Effector CD8-positive, alpha-beta T cell (primary cell): ENCODE measurements at places on chromosomes 11 and 22.
A peak's percentile ranks its signal among the peaks of the same experiment; 100 is the strongest.

DNA sequence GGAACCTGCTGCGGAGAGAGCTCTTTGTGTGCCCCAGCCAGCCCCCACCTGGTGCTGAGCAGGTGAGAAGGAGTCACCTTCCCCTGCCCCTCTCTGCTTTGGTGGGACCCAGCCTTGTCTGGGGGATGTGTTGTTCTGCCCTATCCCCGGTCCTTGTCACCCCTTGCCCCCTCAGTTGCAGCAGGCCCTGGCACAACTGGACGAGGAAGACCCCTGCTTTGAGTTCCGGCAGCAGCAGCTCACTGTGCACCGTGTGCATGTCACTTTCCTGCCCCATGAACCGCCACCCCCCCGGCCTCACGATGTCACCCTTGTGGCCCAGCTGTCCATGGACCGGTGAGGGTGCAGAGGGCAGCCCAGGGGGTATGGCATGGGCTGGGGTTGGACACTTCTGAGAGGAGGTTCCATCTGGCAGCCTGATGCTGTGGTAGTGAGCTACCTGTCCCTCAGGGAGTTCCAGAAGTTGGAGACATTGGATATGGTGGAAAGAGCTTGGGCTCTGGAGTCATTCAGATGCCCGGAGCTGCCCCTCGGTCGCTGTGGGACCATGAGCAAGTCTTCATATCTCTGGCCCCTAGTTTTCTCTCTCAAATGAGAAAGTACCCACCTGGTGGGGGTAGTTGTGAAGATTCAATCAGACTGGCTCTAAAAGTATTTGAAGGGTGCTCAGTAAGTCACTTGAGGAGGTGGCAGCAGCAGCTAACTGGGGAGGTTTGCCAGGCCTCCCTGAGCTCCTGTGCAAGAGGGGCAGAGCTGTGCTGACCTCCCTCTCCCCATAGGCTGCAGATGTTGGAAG lies 4.3 kb downstream of the LARGE2 start:
- no peak for DNase-seq

- DNase-seq = no peak
These were observed 60.9 kb upstream of the NECTIN1 start for GRCh38 chr11:119789766-119790407.

DNA sequence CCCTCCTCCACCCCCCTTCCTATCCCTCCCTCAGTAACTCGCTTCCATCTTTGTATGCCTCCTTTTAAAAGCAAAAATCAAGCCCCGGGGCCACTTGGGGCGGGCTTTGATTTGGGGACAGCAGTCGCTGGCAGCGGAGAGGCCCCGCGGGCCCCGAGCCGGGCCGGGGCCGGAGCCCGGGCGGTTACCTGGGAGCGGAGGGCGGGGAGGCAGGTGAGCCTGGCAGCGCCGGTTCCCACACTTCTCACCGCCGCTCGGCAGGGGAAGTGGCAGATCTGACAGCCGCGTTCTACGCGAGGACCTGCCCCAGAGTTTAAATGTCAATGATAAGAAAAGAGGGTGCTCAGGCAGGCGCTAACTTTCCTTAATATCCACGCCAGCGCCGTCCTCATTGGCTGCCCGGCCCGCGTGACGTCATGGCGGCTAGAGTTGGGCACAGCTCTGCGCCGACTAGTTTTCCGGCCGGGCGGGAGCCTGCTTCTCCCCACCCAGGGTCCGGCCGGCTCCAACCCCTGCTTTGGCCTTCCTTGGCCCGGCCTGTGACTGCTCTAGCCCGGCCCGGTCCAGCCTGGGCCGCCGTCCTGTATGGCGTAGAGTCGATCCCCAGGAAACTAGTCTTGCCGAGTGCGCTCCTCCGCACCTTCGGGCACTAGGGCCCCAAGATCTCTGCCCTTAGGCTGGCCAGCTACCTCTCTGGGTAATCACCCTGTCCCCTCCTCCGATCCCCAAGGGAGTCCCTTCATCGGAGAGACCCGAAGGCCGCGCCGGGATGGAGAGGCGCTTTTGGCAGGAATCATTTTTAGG lies 6.7 kb upstream of the PAX6 start:
- no peak for DNase-seq

DNA sequence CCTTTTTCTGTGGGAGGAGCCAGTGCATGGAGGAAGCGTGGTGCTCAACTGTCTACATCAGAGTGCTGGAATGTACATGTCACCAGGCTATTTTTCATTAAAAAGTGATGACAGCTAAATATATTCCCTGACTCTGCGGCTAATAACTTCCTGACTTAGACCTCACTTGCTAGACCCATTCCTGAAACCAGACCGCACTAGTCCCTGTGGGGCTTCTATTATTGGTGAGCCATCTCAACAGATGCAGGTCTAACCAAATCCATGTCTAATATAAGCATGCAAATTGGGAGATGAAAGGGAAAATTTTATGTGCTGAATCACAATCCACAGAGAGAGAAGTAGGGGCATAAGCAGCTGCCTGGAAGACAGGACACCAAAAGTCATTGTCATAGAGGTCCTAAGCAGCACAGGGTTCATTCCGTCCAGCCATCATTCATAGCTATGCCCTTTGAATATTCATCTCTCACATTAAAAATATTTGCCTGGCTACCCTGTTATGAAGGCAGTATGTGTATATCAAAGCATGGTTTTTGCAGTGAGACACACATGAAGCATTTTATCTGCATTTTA lies 110.9 kb upstream of the BLID start:
- DNase-seq = no peak

GRCh38 chr22:44855855-44856254 lies 103.5 kb downstream of the ARHGAP8 start:
- DNase-seq = no peak

DNA sequence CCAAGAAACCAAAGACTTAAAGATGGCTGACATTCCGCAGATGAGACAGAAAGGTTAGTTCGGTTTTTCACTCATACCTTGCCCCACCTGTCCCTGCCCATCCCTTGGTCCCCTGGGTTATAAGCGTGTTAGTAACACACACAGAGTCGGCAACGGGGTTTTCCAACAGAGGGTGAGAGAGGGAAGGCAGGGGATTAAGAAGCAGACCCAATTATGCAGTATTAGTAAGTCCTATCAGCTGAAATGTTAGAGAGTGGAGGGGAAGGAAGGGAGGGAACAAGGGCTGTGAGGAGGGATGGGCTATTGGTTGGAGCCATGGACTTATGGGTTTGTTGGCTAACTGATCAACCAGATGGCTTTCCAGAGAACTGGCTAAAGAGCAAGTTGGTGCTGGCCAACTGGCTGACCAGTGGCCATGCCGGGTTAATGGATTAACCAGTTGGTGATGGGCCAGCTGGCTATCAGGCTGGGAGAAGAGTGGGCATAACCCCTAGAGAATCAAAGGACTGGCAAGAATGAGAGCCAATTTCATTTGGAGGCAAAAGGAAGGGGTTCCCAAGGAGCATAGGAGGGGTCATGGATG lies 45.5 kb downstream of the NRXN2 start:
- DNase-seq = no peak

DNA sequence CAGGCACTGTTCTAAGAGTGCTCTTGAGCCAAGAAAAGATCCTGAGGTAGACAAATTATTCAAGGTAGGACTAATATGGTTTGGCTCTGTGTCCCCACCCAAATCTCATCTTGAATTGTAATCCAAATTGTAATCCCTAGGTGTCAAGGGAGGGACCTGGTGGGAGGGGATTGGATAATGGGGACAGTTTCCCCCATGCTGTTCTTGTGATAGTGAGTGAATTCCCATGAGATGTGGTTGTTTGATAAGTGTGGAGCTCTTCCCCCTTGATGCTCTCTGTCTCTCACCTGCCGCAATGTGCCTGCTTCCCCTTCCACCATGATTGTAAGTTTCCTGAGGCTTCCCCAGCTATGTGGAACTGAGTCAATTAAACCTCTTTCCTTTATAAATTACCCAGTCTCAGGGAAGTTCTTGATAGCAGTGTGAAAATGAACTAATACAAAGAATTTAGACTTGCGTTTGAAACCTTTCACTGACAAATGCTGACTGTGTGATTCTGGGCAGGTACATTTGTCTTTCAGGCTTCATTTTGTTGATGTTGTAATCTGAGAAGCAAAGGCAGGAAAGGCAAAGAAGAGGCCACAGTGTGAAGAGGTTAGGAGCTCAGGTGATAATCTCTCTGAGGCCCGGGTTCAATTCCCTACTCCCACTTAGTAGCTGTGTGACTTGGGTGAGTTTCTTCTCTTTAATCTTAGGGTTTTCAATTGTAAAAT lies 115.8 kb upstream of the PAX6 start:
- no peak for DNase-seq

DNA sequence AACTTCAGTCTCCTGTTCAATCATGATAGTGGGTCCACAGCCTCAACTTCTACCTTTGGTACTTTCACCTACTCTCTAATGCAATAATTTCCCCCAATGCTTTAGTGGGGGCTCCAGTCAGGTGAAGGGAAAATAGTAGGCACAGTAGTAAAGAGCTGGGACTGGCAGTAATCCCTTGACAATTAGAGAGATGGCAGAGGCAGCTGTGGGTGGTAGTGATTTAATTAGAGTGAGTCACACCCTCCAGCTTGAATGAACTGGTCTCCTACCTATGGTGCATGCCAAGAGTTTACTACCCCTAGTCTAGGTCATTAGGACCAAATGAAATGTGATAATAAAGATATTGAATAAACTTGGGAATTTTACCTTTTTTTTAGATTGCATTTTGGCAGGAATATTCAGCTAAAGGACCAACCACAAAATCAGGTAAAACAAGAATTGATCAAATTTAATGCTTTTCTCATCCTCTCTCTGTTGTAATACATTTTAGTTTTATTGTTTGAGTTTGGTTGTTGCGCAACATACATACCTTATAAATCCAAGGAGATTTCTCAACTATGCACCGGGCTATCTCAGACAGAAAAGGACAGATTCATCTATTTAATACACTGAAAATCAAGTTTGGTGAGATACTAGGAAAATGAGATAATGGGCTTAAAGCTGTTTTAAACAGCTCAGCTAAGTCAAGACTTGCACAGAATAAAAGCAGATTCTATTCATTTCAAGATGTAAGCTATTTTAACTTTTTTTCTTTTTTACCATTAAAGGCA lies 9.0 kb downstream of the PRRG4 start:
- DNase-seq = no peak

GRCh38 chr11:36278531-36279282 lies 10.5 kb downstream of the COMMD9 start:
- DNase-seq = no peak

DNA sequence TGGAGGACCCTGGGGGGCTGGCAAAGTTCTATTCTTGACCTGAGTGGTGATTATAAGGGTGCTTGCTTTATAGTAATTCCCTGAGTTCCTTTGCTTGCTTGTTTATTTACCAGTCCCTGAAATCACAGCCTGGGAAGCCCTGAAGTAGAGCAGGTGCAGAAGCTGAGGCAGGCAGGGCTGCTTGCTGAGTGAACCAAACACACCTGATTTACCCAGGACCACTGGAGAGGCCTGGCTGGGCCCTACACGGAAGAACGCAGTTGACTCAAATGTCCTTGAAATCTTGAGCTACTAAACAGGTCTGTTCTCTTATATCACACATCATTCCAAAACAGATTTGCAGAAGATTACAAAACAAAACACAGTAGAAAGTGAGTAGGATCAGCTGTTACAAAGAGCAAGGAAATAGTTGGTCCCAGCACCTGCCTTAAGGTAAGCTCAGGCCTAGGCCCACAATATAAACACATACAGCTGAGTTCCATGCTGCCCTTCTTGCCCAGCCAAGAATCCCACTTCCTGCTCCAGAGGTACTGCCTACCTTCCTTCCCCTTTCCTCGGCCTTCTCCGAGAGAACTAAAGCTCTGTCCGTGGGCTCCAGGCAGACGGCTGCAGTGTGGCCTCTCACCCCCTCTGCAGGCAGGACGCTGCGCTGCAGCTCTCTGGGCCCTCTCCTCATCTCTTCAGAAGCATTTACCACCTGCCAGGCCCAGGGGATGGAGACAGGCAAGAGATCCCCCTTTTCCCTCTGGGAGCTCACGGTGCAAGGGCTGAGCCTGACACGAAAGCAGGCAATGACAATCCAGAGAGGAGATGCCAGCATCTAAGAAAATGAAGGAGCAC lies 46.1 kb upstream of the SCUBE2 start:
- peak; percentile 25 for DNase-seq

DNA sequence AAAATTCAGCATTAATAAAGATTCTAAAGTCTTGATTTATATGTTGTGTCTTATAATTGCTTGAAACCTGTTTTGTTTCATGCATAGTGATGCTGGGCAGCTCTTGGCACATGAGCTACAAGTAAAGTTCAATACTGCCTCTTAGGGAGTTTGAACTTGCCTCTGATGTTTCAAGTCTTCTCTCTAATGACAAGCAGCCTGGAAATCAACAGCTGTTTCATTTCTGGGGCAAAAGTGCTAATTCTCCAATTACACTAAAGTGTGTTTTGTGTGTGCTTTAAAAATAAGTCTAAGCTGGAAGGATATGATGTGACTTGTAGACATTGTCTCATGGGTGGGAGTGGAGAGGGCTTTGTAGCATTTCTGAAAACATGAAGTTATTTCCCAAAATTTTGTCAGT lies 23.7 kb upstream of the SESN3 start:
- no peak for DNase-seq

DNA sequence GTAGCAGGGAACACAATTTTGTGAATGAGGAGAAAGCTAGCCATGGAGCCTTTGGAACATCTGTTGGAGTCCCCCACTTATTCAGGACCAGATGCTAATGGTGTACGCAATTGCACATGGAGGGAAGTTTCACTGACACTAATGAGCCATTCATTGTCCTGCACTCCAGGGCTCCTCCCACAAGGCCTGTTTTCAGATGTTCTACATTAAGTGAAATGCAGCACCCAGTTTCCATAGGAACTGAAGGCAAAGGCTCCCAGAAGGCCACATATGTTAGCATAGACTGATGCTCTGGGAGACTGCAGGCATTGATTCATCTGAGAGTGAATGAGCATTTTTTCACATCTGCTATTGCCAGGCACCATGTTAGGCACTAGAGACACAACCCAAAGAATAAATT lies 399.5 kb downstream of the ETS1 start:
- no peak for DNase-seq

DNA sequence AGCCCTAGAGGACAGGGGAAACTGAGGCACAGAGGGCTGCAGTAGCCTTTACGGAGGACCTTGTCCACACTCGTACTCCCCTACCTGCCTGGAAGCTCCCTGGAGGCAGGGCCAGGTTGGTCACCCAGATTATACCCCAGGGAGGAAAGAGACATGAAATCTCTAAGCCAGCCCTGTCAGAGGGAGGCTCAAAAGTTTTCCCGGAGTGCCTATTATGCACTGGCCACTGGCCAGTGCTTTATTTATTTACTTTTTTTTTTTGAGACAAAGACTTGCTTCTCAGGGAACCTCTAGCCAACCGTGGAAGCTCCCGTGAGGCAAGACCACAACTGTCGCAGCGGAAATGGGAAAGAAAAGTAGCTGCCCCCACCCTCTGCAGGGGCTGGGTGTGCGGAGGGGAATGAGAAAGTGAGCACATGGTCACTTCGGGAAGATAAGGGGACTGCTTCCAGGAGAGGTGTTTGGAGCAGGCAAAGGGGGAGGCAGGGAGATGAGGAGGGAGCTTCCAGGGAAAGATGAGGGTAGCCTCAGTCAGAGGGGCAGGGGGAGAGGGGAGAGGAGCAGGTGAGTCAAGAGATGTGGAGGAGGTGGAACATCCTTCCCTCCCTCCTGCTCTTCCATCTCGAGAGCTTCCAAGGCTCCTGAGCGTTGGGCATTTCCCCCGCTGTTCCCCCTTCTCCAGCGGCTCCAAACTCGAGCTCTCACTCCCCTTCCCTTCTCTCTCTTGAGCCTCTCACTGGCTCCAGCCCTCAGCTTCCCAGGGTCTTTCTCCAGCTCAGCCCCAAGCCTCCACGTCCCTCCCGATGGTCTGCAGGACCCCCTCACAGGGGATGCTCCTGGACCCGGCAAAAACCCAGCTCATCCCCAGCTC lies 4.3 kb downstream of the IL2RB start:
- no peak for DNase-seq
